ENCODE measurements at places on chromosomes 16 and 17. TPM values are rescaled to one million over a fixed set of nuclear protein-coding genes. Genes with fewer than 3 reads are reported as not detected.

GP1BA gene
- polyA plus RNA-seq, result 0.12 TPM

LRRC36 gene
- polyA plus RNA-seq, result 0.02 TPM

ACSM5 gene
- polyA plus RNA-seq, result 0.58 TPM

ROGDI gene
- 49.5 TPM for polyA plus RNA-seq

KRT28 gene
- polyA plus RNA-seq, result not detected

CA7 gene
- polyA plus RNA-seq, result not detected

TNP2 gene
- not detected for polyA plus RNA-seq

KRT9 gene
- polyA plus RNA-seq, result 0.12 TPM

SLC9A5 gene
- 0.11 TPM for polyA plus RNA-seq

TMEM88 gene
- 8.7 TPM for polyA plus RNA-seq

XYLT1 gene
- polyA plus RNA-seq, result 3.0 TPM

ITGAD gene
- polyA plus RNA-seq, result not detected

KRTAP9-2 gene
- not detected for polyA plus RNA-seq

CANT1 gene
- polyA plus RNA-seq, result 24.1 TPM

ZNF23 gene
- 8.1 TPM for polyA plus RNA-seq

KRT40 gene
- polyA plus RNA-seq, result 0.20 TPM

KCNG4 gene
- polyA plus RNA-seq, result not detected

QRICH2 gene
- 5.6 TPM for polyA plus RNA-seq

TMEM204 gene
- polyA plus RNA-seq, result 6.2 TPM

SCARF1 gene
- polyA plus RNA-seq, result 2.8 TPM

MRPL58 gene
- polyA plus RNA-seq, result 42.4 TPM

COQ9 gene
- polyA plus RNA-seq, result 70.3 TPM

SSTR5 gene
- 0.05 TPM for polyA plus RNA-seq

ABCA10 gene
- 5.4 TPM for polyA plus RNA-seq

MSI2 gene
- 8.2 TPM for polyA plus RNA-seq

KRTAP4-1 gene
- not detected for polyA plus RNA-seq

IRX3 gene
- polyA plus RNA-seq, result 20.2 TPM
